ENCODE measurements at places on chromosomes 16 and 17.

DNA sequence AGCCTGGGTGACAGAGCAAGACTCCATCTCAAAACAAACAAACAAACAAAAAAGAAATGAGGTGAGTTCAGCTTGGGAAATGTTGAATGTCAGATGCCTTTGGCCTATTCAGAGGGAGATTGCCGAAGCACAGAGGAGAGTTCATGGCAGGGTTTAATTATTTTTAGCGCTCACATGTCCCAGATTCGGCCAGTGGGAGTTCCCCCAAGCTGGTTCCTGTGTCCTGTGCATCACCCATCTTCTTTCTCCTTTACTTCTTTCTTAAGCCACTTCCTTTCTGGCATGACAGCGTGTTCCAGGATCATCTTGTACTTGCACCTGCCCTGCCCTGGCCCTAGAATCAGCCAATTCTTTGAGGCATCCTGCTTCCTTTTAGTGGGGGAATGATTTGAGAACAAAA is 9.2 kb downstream of the MPV17L start:
- no peak for DNase-seq

GRCh38 chr16:25177831-25178688 is 38.7 kb upstream of the AQP8 start:
- no peak for DNase-seq

- no peak for DNase-seq
Observed at GRCh38 chr16:27240948-27241531, 27.5 kb downstream of the NSMCE1 start.

DNA sequence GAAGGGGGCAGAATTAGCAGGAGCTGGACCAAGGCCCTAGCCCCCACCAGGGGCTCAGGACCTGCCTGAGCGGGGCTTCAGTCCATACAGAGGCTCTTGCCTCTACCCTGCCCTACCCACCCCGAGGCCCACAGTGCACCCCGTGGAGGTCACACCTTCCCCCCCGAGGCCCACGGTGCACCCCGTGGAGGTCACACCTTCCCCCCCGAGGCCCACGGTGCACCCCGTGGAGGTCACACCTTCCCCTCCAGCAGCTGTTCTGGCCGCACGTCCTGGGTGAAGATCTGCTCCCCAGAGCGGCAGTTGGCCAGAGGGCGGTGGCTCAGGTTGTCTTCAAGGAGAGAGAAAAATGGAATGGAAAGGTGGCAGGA is 11.4 kb downstream of the CASKIN2 start:
- DNase-seq, result no peak

DNA sequence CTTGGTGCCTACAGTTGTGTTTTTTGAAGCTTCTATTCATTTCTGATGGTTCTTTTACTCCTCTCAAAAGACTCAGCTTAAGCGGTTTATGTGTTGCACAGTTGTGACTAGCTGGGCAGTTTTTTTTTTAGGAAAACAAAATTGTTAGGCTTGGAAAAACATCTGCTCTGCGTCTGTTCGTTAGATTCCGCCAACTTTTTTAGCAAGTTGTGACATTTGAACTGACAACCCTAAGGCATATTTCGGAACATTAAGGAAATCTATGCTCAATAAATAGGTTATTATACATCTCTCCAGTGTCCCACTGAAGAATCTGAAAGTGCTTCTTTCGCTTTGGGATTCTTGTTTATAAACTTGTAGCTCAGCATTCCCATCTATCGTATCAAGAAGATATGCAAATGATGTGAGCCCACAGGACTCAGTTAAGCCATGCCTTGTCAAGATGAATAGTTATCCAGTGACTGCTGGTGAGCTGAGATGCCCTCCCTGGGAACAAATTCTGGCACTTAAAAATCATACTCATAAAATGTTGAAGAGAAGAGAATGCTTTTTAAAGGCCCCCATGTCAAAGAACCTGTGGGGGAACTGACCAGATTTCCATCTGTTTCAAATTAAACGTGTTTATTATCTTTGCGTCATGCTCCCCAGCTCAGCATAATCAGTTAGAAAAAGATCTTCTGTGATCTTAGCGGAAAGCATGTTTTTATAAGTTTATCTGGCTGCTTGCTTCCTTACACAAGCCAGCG is 109.0 kb upstream of the FAM20A start:
- no peak for DNase-seq

DNA sequence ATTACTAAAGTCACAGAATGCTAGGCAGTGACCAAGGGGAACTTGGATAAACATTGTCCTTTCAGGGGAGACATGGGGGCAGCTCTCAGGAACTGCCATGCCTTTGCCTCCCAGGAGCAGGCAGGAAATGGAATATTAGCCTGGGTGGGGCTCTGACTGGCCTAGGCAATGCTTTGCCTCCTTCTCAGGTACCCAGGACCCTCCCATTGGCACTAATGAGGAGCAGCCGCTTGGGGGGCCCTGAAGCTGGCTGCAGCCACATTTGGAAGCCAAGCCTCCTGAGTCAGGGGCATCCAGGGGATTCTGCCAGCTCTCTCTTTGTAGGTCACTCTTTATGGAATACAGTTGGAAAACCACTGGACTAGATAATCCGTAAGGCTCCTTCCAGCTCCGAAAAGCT is 5.5 kb downstream of the CPSF4L start:
- DNase-seq, result no peak

All from urinary bladder (tissue), 4 donors.